ENCODE measurements at places on chromosomes 2 and 18.

GRCh38 chr2:101398116-101398821, 11.0 kb upstream of the CREG2 start:
- DNase-seq, result no peak

DNA sequence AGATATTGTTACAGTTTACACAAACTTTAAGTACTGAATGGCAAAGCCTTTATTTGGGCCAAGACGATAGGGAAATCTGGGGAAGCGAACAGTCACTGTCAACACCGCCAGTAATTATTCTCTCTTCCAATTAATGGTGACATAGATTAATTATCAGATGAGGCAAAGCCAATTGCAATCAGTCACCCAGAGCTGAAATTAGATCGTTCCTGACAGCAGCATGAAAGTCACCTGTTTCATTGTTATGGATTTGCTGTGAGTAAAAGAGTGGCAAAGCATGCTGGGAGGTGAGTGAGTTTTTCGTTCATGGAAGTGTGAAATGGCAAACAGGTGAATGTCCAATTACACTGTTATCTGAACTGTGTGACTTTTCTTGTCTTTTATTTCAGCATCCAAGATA, 164.8 kb upstream of the KLHL14 start:
- no peak for DNase-seq

DNA sequence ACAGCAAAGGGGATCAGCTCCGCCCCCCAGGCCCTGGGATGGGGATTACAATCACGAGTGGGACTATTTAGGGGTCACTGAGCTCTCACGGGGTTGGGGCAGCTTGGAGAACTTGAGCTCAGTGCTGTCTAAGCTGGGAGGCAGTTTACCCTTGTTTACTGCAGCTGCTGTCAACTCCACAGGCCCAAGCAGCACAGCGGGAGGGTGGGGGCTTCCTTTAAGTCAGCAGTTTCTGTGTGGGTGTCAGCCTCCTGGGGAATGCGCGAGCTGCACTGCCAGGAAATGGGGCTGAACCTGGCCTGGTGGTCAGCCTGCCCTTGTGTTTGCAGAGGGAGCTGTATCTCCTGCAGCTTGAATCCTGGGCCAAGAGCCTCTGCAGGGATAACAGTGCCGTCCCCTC, 29.8 kb downstream of the TOGARAM2 start:
- DNase-seq, result peak; percentile 80

DNA sequence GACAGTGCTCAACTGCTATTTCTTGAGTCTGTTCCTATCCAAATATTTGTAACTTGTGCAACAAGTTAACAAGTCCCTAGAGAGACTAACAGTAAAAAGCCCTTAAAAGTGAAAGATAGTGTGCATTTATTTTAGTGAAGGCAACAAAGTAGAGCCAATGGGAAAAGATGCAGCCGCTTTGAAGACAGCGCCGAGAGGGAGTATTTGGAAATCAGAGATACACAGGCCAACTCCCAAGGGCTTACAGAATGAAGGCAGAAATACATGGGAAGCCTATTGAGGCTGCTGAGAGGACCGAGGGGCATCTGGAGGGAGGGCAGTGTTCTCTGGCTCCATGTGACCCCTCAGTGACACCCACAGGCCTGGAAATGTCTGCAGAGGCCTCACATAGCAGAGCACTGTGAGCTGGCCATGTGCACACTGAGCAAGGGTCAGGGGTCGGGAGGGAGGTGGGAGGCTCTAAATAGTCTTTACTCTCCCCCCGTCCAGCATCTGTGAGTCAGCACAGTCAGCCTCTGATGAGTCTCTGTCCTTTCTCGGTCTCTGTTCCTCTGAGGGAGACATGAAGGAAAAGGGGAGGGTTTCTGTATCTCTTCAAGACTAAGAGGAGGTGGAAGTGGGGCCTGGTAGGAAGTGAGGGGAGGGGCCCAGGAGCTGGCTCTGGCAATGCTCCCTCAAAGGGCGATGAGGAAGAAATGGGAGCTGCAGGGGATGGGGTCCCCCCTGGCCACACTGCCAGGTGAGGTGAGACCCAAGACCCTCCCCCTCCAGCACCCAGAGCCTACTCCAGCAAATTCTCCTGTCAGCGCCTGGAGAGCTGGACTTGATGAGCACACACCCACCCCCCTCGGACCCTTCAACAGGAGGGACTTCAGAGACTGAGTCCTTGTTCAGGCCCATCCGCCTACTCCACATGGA, 133.6 kb downstream of the SP3 start:
- DNase-seq, result peak; percentile 92

GRCh38 chr18:42801706-42802105, 313.8 kb downstream of the RIT2 start:
- DNase-seq, result peak; percentile 15

- no peak for DNase-seq
These were observed 21.6 kb downstream of the DARS1 start for GRCh38 chr2:135963841-135964240.

DNA sequence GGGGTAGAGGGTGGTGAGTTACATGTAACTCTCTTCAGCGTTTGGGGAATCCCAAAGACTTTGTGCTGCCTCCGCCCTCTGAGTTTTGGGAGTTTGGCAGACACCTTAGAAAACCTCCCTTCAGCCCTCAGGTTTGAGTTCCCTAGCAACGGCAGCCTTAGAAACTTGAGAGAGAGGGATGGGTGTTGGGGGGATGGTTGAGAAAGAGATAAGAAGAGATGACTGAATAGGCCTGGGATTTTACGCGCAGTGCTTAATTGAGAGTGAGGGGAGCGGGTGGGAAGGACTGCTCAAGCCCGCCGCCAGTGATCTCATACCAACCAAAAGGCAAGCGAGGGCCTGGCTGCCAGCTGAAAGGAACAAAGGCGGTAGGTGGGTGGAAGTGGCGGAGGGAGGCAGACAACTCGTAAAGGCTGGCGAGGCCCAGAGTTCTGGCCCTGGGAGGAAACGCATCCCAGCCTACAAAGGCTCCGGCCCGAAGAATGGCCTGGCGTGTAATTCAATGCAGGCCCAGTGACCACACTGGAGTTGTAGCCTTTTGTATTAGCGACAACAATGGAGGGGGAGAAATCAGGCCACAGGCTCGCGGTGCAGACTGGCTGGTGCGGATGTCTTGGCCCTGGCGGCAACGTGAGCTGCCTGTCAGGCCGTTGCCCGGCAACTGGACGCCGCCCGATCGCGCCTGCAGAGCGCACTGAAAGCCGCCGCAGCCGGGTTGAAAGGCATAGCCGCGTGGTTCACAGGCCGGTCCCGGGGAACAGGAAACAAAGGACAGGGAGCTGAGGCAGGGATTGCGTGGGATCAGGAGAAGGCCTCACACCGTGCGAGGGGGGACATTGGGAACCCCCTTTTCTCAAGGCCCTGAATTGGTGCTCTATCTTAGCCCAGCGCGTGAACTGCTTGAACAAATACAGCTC, 39.9 kb upstream of the DARS1 start:
- DNase-seq, result no peak

DNA sequence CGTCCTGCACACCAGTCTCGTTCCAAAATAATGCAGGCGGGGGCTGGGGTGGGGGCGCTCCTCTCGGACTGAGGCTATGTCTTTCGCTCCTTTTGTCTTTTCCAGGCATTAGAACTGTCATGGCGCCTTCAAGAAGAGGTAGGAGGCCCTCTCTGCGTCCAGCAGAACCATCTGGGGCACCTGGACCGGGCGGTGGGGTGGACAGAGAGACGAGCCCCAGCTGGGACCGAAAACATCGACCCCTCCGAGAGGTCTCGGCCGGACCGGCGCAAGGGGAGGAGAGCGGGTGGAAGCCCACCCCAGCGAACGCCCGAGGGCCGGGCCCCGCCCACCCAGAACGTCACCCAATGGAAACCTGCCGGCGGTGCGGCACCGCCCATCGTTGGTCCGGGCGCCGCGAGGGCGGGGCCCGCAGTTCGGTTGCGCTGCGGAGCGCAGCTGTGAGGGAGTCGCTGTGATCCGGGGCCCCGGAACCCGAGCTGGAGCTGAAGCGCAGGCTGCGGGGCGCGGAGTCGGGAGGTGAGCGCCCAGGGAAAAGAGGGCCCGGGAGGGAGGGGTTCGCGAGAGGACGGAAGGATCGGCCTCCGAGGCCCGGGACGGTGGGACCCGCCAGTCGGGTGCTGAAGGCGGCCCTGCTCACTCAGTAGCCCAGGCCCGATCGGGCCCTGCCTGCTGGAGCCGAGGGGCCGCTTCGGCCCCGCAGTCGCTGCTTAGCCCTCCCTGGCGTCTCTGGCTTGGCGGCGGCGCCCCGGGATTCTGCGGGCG, at the start of gene NRBP1:
TSS of gene NRBP1 (plus strand) at position 419 of the 765 bp plus-strand sequence. CDS start 4,643 bp downstream, outside the sequence.
- DNase-seq, result peak; percentile 60

DNA sequence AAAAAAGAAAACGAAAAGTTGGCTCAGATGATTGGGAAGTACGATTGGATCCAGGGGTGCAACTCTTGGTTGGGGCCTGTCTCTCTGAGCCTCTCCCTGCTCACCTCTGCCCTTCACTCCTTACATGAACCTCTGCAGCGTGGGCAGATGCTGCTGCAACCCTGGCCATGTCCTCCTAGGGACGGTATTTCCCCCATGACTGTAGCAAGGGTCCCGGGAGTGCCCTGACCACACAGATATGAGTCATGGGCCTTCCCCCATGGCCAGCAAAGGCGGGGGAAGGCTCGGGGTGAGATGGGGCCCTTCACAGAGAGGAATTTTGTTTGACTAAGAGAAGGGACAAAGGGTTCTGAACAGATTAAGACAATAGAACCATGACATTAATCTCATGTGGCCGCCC, 129.0 kb downstream of the NCK2 start:
- DNase-seq, result peak; percentile 69

DNA sequence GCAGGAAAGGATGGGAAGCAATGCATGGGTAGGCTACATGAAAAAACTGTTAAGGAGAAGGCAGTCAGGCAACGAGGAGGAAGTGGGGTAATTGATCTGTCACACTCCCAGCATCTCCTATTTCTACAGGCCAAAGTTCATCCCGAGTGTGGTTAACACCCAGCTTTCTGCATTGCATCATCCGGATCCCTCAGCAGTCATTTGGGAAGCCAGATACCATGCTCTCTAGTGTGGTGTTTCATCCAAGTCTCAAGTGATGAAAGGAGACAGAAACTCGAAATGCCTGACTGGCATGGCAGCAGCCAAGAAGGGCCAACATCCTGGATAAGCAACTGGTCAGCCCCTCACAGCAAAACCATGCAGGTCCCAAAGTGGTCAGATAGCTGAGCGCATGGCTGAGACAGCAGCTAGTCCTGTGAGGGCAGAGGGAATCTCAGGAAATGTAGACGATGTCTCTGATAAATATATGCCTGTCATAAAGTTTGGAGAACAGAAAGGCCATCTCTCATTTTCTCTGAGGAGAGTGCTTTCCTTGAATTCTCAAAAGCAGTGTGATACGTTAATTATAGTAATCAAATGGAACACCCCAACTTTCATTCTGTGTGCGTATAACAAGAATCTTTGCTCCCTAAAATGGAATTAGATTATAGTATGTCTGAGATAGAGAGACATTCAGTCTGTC, 24.8 kb upstream of the HNRNPA3 start:
- peak; percentile 87 for DNase-seq

- DNase-seq, result no peak
These were observed 34.0 kb downstream of the CCDC195 start for GRCh38 chr2:224682134-224682533.

- DNase-seq, result no peak
These were observed 24.6 kb upstream of the B3GNT7 start for GRCh38 chr2:231370749-231371429.

DNA sequence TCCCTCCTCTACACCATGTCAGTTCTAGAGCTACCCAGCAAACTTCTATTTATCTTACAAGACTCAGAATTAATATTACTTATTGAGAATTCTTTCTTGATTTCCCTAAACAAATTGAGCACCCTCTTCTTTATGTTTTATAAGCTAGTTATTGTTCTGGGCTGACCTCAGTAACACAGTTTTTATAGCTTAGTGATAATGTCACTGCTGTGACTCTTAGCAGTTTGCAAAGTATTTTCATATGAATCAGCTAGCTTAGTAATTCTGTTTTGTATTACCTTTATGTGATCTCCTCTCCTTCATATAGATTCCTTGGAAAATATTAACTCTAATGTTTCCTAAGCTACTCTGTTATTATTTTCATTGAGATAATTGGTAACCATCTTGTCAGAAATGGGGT, 114.9 kb downstream of the PMS1 start:
- no peak for DNase-seq

DNA sequence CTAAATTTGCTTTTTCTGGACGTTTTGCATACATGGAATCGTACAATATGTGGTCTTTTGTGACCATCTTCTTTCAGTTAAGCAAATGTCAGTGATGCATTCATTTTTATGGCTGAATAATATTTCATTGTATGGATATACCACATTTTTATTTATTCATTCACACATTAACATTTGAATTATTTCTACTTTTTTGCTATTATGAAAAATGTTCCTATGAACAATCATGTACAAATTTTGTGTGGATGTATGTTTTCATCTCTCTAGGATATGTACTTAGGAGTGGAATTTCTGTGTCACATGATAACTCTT, 67.4 kb upstream of the TXNDC2 start:
- no peak for DNase-seq

DNA sequence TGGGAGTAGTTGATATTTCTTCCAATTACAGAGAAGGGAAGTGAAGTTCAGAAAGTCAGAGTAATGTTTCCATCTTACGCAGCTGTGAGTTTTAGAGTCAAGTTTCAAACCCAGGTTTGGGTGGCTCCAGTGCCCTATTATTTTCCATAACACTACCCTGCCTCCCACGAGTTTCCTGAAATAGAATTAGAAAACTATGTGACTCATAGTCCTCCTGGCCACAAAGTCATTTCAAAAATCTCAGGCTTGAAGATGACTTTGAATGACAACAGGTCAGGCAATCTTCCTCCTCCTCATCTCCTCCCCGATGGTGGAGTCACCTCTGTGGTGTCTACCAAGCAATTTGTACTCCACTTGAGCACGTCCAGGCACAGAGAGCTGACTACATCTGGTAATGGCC, 212.3 kb upstream of the TRIB2 start:
- no peak for DNase-seq

- peak; percentile 76 for DNase-seq
These were observed 47.7 kb upstream of the PLB1 start for GRCh38 chr2:28447943-28448792.

GRCh38 chr2:167133614-167134013, 245.3 kb downstream of the XIRP2 start:
- no peak for DNase-seq

DNA sequence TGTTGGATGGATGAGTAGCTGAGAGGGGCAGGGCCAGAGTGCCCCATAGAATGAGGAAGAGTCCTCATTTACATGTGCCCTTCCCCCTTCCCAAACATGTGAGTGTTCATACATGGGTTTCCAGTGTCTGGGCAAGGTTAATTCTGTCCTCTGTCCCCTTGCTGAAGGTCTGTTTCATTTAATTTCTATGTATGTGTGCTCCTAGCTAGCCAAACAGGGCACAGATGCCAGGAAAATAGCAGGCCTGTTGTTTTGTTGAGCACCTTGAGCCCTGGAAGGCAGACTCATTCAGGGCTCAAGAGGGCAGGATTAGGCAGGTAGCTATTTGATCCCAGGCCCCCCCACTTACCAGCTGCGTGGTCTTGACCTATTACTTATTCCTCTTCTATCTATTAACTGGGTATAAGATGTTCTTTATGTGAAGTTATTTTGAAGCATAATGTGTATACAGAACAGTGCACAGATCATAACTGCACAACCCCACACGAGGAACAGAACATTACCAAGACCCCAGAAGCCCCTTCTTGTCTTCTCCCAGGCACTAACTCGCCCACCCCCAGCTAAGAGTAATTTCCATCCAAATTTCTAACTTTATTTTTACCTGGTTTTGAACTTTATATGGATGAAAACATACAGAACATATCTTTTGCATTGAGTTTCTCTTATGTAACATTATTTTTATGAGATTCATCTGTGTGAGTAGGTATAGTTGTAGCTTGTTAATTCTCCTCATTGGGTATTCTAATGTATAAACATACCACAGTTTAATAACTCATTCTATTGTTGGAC, 164.3 kb downstream of the RPIA start:
- DNase-seq, result no peak
